ENCODE measurements at places on chromosomes 11 and 22.
A peak's percentile ranks its signal among the peaks of the same experiment; 100 is the strongest.

DNA sequence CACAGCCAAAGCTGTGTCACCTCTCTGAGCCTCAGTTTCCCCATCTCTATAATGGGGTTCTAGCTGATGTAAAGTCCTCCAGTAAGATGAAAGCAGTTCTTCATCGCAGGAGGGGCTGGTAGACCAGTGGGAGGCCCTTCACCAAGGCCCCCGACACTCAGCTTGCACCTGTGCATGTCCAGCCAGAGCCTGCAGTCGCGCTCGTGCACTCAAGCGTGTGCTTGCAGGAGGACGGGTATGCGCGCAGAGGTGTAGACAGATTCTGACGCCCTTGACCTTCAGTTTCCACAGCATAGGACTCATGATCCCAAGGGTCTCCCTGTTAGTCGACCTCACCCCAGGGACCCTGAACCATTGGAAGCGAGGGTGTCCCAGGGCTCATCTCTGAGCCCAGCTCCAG, 633.7 kb downstream of the TBC1D22A start:
- DNase-seq = no peak

GRCh38 chr11:71404209-71404608, 44.0 kb downstream of the DHCR7 start:
- no peak for DNase-seq

GRCh38 chr11:16226245-16226644, 130.1 kb downstream of the SOX6 start:
- DNase-seq = peak; percentile 59

DNA sequence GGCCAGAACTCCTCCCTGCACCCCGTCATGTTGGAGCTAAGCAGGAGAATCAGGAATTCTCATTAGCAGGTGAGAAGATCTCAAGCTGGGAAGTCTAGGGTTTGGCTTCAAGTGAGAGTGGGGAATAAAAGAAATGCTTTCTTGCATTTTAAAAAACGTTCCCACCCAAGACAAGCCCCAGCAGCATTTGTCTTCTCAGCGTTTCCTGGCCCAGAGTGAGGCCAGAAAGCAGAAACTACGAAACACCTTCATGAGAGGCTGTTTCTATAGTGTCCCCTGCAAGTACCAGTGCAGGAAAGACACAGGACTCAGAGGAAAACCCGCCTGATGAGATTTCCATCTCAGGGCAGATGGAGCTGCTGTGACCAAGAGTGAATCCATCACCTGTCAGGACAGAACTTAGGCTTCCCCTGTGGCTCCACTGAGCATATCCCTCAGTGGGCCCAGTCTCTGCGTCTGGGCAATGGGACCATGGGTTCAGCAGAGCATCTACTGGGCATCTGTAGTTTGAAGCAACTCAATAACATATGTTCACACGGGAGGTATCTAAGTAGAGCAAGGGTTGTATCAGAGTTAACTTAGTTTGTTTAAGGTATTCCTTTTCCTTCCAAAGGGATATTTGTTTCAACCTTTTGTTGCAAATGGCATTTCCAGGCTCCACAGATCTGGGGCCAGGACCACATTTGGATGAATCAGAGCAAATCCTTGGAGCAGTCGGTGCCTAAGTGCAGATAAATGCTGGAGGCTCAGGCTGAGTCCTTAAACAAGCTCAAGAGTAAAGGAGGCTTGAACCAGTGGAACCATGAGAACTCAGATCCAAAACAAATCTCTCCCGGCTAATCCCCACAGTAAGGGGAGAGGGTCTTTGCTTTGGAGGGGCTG, 548.3 kb downstream of the MIAT start:
- DNase-seq = no peak

GRCh38 chr11:8011371-8011770, 24.2 kb downstream of the EIF3F start:
- no peak for DNase-seq

DNA sequence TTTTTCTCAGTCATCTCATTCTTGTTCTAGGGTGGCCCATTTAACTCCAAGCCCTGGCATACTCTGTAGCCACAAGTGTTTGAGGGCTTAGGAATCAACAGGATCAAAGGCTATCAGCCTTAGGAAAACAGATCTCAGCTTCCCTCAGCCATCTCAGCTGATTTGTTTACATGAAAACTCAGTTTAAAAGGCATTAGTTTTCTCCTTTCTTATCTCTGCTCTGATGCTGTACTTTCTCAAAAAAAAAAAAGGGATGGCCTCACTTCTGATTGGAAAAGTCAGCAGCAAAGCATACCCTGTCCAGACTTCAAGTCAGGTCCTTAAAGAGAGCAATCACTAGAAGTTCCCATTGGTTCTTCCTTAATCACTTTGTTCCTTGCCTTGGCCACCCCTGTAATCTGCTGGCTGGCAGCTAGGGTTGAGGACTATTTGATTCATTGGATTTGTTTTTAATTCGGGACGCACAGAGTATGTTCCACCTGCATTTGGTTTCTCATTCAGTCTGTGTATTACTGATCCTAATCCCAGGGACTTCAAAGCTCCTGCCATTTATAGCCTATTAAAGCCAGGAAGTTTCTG, 102.8 kb downstream of the EXT2 start:
- no peak for DNase-seq

DNA sequence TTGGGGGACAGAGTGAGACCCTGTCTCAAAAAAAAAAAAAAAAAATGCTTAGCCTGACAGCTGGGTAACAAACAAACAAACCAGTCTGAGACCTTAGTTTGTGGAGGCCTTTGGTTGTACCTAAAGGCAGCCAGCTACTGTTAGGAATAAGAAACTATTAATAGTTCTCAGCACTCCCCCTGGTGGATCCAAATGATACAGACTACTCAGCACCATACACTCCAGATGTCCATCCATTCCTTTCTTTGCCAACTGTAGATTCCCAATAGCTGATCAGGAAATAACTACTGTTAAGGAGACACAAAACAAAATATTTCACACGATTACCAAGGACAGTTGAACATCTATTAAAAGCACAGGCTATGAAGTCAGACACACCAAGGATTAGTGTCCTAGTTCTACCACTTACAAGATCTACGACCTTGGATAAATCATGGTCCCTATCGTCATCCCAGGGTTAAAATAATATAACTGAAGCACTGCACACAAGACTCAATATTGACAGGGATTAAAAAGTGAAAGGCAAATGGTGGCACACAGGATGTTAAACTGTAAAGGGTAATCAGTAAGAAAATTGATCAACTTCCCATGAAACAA, 17.2 kb downstream of the CLDN25 start:
- peak; percentile 71 for DNase-seq

- no peak for DNase-seq
Observed at GRCh38 chr11:119484741-119485605, 62.0 kb upstream of the THY1 start.

- no peak for DNase-seq
Observed at GRCh38 chr11:43243927-43244326, 67.9 kb upstream of the API5 start.

DNA sequence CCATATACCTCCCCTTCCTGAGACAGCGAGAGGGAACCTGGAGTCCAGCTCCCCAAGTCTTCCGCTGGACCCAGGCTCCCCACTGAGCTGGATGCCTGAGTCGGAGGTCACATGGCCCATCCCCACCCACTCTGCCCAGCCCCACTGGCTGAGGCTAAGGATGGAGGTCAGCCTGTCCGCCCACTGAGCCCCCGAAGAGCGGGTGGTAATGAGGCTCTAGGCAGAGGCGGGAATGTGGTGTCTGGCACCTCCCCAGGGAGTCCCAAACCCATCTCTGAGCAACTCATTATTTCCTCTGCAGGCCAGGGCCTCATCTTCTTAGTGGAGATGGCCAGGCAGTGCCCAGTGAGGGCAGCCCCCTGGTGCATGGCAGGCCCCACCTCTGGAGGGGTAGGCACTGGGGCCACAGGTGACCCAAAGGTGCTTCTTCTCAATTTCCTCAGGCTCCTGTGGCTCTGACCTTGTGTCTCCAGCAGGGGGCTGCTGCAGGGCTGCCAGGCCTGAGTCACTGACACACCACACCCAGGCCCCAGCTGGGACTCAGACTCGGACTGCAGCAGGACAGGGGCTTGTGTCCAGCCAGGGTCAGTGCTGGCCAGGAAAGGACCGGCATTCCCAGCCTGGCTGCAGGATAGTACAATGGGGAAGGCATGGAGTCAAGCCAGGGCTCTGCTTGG, 10.2 kb upstream of the PDE2A start:
- DNase-seq = peak; percentile 45

DNA sequence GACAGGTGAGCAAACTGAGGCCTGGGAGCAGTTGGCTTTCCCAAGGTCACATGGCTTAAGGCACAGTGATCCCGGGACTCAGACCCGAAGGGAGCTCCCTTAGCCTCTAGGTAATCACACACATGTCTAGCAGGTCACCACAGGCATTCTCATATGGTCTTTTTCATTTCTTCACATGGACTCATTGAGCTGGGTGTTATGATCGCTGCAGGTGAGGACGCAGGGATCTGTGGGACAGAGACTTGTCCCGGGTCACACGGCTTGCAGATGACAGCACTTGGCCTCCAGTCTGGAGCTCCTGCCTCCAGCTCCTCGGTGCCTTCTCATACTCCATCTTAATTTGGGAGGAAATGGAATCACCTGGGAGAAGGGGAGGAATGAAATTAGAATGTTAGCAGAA, 23.6 kb upstream of the CACNG2 start:
- DNase-seq = no peak

- no peak for DNase-seq
Observed at GRCh38 chr11:77501758-77502157, 27.9 kb upstream of the PAK1 start.

All from A673 (cell line).